ENCODE measurements at places on chromosomes 5 and 9. TPM values are rescaled to one million over a fixed set of nuclear protein-coding genes. Genes with fewer than 3 reads are reported as not detected.

GRCh38 chr5:132877938-132878337 lies 4.5 kb downstream of the LEAP2 start:
- no peak for DNase-seq

Gene CTXN3
- not detected for total RNA-seq

- DNase-seq: no peak
Measured at GRCh38 chr9:119272500-119273211, 96.6 kb downstream of the BRINP1 start.

DNA sequence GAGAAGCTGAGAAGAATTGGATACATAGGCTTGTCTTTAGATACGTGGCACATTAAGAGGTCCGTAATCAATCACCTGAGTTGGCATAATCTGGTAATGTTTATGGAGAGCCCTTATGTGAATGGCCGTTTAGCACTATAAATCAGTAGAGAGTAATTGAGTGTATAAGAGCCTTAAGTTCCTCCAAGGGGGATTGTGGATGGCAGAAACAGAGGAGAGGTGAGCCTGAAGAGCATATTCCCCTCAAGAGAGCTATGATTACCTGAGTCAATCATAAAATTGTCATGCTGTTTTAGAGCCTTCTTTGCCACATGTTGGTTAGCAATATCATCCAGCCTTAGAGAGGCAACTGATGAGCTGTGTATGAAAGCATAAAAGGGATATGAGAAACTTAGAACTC lies 58.8 kb downstream of the FOCAD start:
- DNase-seq: no peak

- no peak for DNase-seq
Measured at GRCh38 chr5:158691631-158692255, 408.0 kb downstream of the EBF1 start.

- DNase-seq: no peak
Measured at GRCh38 chr9:87441251-87441650, 56.4 kb upstream of the DAPK1 start.

DNA sequence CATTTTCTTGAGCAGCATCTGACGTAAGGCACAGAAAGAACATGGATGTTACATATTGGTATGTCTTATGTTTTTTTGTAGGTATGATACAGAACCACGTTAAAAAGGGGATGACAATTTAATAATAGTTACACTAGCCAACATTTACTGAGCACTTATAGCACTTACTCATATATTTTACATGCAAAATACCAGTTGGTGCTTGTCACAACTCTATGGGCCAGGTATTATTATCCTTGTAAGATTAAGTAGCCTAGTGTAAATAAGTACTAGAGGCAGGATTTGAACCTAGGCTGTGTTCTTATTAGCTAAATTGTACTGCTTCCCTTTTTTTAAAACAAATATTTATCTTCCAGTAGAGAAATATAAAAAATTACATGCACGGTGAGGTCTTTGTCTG lies 83.5 kb downstream of the RANBP17 start:
- no peak for DNase-seq

- DNase-seq: no peak
Measured at GRCh38 chr5:10111571-10111970, 138.1 kb downstream of the ATPSCKMT start.

GRCh38 chr9:75451045-75451444 lies 362.7 kb downstream of the OSTF1 start:
- DNase-seq: no peak

Gene ARL14EPL
- not detected for total RNA-seq

Gene PPIC
- 22.2 TPM for total RNA-seq

Gene OR1L1
- total RNA-seq: not detected

DNA sequence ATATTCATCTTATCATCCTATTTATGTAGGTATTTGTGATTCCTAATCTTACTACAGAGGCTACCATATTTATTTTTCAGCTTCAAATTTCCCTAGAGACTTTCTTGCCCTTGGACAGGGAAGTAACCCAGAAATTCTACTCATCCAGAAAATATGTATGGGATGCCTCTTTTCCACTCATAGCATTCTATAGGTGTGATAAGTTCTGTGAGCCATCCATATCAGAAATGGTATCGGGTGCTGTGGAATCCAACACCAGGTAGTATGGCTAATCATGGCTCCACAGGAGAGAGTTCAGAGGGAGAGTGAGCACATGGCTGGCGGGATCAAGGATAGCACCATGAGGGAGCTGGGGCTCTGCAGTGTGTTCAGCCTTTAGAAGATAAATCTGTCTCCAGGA lies 349.3 kb upstream of the ACTBL2 start:
- no peak for DNase-seq

Gene ARAP3
- 2.6 TPM for total RNA-seq

DNA sequence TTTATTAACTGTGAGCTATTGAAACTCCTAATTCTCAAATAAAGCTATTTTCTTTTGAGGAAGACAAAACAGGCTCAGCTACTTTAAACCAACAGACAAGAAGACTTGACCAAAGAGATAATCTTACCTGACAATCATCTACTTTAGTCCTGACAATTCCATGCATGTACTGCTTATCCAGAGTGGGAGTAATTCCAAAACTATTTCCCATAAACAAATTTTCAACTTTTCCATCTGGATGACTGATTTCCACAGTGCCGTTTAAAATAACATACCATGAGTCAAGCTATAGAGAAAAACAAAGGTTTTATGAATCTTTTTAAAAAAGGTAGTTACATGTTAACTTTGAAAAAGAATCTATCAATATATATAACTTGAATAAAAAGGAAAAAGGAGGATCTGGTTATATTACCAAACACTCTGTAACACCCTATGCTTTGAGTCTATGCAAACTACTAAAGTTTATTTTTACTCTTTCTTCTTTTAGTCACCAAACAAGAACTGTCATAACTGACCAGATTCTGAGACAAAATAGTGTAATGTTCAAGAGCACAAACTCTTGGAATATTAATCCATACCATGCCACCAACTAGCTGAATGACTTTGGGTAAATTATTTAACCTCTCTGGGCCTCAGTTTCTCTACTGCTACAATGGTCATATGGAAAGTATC lies 129.7 kb downstream of the RAPGEF6 start:
- no peak for DNase-seq

DNA sequence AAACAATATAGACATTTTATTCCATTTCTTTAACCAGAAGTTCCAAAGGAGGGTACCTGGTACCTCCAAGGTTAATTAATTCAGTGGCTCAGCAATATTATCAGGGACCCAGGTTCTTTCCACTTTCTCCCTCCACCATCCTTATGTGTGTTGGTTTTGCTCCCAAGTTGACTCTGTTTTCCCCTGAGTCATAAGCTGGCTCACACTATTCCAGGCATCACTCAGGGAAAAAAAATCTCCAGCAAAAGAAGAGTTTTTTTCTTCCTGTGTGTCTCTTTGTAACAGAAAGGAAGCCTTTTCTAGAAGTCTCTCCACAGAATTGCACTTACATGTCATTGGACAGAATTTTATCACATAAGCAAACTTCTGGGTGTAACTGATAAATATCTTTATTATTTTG lies 31.2 kb upstream of the GALNT10 start:
- no peak for DNase-seq

- DNase-seq: no peak
Measured at GRCh38 chr5:73336366-73336765, 112.2 kb downstream of the FOXD1 start.

DNA sequence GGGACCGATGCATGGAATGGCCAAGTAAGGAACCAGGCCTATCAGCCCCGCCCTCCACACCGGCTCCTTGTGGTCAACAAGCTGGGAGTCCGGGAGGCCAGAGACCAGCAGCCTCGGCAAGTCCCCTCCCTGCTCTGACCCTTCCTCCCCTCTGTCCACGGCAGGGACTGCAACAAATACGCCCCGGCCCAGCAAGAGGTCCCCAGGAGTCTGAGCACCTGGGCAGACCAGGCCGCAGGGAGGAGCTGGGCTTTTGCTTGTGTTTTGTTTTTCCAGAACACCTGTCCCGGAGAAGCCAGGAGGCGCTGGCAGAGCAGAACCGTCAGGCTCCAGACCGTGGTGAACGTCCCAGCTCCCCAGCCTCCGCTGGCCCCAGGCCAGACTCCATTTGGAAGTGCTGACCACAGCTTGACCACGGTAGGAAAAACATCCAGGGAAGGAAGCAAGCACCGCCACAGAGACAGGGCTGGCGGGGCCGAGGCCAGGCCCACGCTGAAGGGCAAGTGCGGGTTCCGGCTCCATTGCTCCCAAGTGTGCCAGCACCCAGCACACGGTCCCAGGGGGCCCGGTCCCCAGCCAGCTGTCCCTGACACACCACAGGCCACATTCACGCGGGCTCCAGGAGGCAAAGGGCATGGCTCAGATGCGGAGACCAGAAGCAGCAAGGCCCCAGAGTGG lies 56.7 kb downstream of the VAV2 start:
- no peak for DNase-seq

- DNase-seq: no peak
Measured at GRCh38 chr9:88342246-88342645, 46.0 kb upstream of the SPIN1 start.

Gene BAAT
- not detected for total RNA-seq

GRCh38 chr9:97053717-97054116 lies 14.8 kb upstream of the CTSV start:
- no peak for DNase-seq

DNA sequence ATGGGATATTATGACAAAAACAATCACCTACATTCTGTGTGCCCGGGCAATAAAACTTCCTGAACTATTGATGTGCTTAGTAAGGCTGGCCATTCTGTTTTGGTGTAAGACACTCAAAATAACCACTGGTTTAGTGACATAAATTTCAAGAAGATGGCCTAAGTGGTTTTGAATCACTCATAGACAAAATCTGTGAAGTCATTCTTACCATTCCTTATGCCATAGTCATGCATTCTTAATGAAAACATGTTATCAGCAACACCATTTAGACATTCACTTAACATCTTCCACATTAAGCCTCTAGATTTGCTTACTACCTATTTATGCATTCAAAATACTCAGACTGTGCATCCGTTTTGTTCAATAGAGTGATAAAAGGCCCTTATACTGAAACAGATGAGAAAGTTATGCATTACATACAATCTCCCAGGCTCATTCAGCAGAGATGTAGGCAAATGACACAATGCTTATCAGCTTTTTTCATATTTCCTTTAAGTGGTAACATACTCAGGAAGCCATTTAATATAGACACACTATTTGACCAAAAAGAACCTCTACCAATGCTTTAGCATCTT lies 848.8 kb upstream of the DMAC1 start:
- no peak for DNase-seq
